Daoy (cell line): ENCODE measurements at places on chromosomes 12 and 14. TPM values are rescaled to one million over a fixed set of nuclear protein-coding genes. Genes with fewer than 3 reads are reported as not detected.

GRCh38 chr12:72681028-72681427 is 408.9 kb downstream of the TRHDE start:
- no peak for DNase-seq

FOXN4 gene
- 0.06 and 0.12 TPM in 2 replicates for total RNA-seq

DNA sequence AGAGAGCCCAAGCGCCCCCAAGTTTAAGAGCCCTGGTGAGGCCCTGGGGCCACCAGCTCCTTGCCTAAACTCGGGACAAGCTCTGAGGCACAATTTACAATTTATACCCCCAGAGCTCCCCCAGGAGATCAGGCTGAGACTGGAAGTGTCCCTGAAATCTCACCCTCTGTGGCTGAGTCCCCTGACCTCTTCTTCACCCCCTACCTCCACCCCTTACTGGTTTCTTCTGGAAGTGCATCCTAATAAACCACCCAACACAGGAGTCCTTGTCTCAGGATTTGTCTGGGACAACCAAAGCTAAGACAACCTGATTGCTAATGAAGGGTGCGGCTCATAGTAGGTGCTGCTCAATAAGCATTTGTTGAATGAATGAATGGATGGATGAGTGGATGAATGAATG is 206.4 kb downstream of the BCL11B start:
- DNase-seq, result no peak

GRCh38 chr12:125399489-125399888 is 334.3 kb downstream of the AACS start:
- DNase-seq, result no peak

DNA sequence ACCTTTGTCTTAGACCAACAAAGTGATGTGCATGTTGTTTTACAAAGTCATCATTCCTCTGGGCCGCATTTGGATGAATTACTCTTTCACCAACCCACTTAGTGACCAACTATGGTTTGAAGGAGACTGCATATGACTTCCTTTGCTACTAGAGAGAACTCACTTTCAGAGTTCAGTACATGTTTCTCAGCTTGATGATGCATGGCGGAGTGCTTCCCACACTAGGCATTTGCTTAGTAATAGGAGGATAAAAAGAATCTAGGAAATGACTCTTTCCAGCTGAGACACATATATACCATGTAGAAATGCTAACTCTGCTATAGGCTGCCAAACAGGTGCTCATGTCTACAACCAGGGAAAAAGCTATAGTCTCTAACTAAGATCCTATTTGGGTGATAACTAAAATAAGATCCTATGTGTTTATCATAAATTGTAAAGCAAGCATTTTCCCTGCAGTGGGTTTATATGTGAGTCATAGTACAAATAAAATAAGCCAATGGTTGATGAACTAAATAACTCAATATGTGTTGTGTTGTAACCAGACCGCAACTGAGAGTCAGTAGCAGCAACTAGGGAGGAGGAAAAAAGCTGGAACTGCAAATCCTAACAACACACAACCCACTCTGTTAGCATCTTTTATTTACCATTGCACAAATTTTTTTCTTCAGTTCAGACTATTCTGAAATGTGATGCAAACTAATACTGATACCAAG is 87.2 kb downstream of the TSPAN8 start:
- no peak for DNase-seq

DNA sequence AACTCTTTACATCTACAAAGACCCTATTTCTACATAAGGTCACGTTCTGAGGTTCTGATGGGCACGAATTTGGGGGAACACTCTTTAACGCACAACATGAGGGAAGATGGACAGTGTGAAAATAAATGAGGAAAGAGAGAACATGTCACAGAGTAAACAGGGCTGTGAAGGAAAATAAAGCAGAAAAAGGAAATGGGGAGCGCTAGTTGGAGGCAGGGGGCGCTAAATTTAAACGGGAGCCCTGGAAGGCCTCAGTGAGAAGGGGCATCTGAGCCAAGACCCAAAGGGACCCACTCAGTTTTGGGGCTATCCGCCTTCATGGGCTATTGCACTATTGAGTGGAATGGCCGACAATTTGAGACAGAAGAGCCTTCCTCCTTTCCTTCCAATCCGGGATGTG is 50.5 kb downstream of the PLXNC1 start:
- DNase-seq, result no peak

DNA sequence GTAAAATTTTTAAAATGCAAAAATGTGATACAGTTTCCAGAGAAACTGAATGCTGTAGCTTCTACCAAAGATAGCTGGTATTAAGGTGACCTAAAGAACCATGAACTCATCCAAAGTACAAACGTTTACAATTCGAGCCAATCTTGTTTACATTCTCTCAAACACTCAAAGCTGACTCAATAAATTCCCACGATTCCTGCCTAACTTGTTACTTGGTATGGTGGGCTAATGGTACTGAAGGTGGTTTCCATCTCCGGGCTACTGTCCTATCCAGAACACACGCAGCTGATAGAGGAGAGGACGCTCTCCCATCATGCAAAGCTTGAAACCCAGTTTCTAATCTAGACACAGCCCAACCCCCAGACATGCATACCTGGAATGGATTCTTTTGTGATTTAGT is 31.5 kb downstream of the RAD9B start:
- peak; percentile 21 for DNase-seq

DNA sequence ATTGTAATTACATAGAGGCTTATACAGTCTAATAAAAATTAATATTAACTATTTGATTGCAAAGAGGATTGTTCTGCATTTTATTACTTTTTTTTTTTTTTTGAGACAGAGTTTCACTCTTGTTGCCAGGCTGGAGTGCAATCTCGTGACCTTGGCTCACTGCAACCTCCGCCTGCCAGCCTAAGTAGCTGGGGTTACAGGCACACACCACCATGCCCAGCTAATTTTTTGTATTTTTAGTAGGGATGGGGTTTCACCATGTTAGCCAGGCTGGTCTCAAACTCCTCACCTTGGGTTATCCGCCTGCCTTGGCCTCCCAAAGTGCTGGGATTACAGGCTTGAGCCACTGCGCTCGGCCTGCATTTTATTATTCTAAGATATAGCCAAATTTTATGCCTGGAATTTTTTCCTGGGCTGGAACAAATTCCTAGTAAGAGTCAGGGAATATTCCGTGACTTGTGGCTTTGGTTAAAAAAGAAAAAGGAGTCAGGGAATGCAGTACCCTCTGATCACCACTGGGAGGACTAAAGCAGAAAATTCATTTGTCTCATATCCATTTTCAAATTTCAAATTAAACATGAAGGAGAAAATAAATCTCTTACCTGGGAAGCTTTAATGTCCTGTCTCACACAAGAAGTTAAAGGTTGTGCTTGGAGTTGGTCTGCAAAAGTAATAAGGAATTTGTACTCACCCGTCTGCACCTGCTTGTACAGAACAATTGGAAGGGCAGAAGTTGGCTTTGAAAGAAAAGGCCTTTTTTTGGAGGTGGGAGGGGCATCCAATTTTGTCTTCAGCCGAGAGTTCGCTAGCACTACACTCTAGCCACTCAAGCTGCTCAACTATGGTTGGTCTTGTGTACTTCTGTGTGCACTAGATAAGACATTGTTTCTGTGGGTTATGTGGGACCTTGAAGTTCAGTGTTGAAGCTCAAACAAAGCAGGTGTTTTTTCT is 8.7 kb downstream of the MARK3 start:
- DNase-seq, result no peak
